ENCODE measurements at places on chromosomes 6 and 20. TPM values are rescaled to one million over a fixed set of nuclear protein-coding genes. Genes with fewer than 3 reads are reported as not detected.

GRCh38 chr20:57347393-57347792 is 3.7 kb upstream of the RAE1 start:
- no peak for DNase-seq

- DNase-seq: peak; percentile 22
Observed at GRCh38 chr20:5569021-5569420, 181.2 kb upstream of the SHLD1 start.

DNA sequence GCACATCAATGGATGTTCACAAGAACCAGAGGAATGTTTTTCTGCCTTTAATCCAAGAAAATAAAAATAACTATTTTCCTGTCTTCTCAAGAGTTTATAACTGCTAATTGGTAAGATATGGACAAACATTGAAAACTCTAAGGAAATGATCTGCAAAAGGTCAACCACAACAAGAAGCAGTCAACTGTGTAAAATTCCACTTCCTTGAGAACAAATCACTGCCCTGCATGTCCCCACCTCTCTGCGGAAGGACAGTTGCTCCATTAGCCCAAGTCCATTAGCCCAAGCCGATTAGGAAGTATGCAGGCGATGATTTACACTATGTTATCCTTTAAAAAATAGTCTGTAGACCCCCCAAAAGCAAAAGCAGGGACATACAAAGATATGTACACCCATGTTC is 27.6 kb downstream of the SLC22A23 start:
- DNase-seq: no peak

DNA sequence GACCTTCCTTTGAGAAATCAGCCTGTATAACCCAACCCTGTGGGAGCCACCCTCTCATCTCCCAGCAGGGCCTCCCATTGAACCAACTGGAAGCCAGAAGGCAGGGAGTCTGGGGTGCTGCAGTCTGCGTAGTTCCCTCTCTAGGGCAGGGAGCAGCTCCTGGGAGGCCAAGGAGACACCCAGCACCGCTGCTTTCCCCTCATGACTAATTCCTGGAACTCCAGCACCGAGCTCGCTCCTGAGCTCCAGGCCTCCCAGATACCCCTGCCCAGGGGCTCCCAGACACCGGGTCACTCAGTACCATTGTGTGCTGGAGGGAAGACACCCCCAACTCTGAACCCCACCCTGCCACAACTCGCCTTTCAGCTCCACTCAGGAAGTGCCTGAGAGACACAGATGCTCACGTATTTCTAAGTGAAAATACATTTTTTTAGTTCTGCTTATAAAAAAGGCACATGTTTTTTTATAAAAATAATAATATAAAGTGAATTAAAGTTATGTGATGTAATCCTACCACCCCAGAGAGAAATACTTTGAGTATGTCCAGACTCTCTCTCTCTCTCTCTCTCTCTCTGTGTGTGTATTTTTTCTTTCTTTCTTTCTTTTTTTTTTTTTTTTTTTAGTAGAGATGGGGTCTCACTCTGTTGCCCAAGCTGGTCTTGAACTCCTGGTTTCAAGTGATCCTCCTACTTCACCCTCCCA is 17.5 kb downstream of the PIM1 start:
- DNase-seq: no peak

Gene TRIM31
- not detected for polyA plus RNA-seq

DNA sequence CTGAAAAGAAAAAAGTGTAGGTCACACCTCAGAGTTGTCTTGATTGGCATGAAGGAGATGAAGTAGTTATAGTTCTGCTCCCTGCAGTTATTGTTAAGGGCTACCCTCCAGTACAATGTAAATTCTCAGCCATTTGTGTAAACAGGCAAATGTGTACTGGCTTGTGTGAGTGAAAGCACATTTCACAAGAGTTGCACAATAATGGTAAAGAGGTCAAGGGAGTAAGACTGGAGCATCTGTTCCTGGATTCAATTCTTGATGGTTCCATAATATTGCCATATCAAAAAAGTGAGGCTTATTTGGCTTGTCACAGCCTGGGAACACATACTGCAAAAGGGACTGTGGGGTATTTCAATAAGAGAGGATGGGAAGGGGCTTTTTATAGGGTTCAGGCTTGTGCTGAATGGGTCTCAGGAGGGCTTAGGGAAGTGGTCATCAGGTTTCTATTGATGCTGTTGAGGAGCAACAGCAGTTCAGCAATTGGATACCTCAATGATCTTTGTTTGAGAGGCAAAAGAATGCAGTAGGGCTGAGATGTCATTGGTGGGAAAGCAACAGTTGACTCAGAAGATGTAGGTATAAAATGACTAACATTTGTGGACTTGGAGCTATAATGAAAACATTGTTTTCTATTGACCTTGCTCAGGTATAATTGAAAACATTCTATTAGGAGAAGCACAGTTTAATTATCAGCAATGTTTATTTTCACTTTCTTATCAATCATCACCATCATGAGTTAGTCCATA is 402.6 kb downstream of the BCKDHB start:
- DNase-seq: no peak

Gene SFTA2
- 1.3 TPM for polyA plus RNA-seq

- no peak for DNase-seq
Observed at GRCh38 chr6:21098134-21098533, 495.4 kb upstream of the SOX4 start.

DNA sequence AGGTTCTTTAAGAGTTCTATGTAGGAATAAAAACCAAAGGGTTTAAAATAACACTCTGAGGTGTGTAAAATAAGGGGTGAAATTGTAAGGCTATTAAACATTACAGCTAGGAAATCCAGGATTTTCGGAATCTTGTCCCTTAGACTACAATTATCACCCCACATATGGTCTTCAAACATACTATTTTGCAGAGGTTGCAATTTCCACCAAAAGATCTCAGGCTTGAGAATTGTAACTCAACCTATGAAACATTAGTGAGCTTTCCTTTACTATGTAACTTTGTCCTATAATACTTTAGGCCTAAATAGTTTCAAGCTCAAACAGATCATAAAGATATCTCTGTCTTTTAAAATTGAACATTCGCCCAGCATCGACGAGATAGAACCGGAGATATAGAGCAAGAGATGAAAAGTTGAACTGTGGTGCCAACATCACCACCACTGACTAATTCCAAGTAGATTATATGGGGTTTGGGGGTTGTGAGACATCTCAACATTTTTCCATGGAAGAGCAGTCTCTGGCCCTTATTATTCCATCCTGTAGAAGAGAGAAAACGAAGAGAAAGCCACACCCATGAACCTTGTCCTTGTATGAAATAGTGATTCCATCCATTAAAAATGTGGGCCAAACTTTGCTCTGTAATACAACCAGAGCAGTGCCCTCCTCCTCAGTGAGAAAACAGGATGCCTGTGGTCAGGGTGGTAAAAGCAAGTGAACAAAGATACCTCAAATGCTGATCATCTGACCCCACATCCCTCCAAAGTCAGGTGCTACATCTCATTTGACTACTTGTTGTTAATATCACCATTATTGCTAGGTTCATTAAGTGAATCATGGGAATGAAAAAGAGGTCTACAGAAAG is 284.5 kb upstream of the GJE1 start:
- no peak for DNase-seq

Gene BPIFB1
- not detected for polyA plus RNA-seq

GRCh38 chr6:109348226-109348625 is 34.0 kb downstream of the CD164 start:
- no peak for DNase-seq

GRCh38 chr6:30845183-30845582 is 39.1 kb upstream of the DDR1 start:
- DNase-seq: no peak

GRCh38 chr6:138004430-138005287 is 102.6 kb downstream of the PERP start:
- peak; percentile 13 for DNase-seq

GRCh38 chr6:62523630-62524029 is 237.6 kb upstream of the KHDRBS2 start:
- DNase-seq: no peak

- no peak for DNase-seq
Observed at GRCh38 chr6:111669326-111669725, 63.6 kb upstream of the TRAF3IP2 start.
